A673 (cell line): ENCODE measurements at places on chromosomes 11 and 22. TPM values are rescaled to one million over a fixed set of nuclear protein-coding genes. Genes with fewer than 3 reads are reported as not detected.

GRCh38 chr11:68998390-68998911 lies 14.6 kb downstream of the MRGPRF start:
- H3K27ac ChIP-seq, result no peak overlapping the region
- no peak overlapping the region for H3K4me3 ChIP-seq
- DNase-seq, result peak; percentile 73
- H3K27me3 ChIP-seq, result no peaks in the 10 kb centered on the region
- peaks cover 10% of the 10 kb centered on the region for H3K4me1 ChIP-seq

DNA sequence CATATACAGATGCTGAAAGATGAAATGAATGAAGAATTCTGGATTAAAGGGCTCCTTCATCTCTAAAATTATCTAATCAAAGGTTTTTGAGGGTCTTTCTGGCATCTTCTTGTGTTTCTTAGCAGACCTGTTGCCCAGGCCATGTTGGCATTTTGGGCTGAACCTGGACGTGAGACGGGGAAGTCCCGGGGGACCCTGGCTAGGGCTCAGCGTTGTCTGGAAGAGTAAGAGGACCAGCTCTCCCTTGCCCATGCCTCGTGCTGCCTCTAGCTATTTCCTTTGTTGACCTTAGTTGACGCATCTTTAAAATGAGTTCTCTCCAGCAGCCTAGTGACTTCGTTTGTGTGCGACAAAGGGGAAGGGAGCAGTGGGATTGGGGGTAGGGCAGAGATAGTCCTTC lies 152.2 kb downstream of the ST3GAL4 start:
- H3K4me1 ChIP-seq, result no peaks in the 10 kb centered on the region
- no peaks in the 10 kb centered on the region for H3K36me3 ChIP-seq
- DNase-seq, result no peak
- no peak overlapping the region for H3K4me3 ChIP-seq

DNA sequence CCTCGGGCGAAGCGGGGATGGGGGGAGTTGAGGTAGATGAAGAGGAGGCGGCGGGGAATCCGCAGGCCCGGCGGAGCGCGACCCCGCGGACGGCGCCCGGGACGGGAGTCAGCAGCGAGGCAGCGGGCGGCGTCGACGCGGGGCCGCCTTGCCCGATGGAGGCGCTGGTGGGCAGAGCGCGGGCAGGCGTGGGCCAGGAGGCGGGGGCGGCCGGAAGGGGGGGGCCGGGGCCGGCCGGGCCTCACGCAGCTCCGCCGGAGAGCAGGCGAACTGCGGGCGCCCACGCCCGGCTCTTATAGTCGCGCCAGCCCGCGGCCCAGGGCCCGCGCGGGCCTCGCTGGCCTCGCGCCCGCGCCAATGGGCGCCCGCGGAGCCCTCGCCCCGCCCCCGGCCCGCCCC lies at the start of gene IGF2:
IGF2 (minus strand) TSS at position 267 of the 399 bp plus-strand sequence. CDS start 3,866 bp downstream, outside the sequence.
- H3K4me1 ChIP-seq, result no peaks in the 10 kb centered on the region
- no peak within 1 kb of the TSS for H3K4me3 ChIP-seq
- peaks cover 74% of the 10 kb centered on the region for H3K27me3 ChIP-seq

DNA sequence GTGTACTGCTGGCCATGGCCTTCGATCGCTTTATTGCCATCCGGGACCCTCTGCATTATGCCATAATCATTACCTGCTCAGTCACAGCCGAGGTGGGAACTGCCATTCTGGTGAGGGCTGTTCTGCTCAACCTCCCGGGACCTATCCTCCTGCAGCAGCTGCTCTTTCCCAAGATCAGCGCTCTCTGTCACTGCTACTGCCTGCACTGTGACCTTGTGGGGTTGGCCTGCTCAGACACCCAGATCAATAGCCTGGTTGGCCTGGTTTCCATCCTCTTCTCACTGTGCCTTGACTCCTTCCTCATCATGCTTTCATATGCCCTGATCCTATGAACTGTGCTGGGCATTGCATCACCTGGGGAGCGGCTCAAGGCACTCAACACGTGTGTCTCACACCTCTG lies 24.9 kb upstream of the TRIM21 start:
- no peak overlapping the region for H3K4me3 ChIP-seq
- no peak overlapping the region for H3K27ac ChIP-seq
- no peak for DNase-seq
- no peaks in the 10 kb centered on the region for H3K36me3 ChIP-seq
- H3K4me1 ChIP-seq, result no peaks in the 10 kb centered on the region

GRCh38 chr11:80084608-80085007 lies 643.8 kb upstream of the TENM4 start:
- no peaks in the 10 kb centered on the region for H3K36me3 ChIP-seq
- peaks cover 19% of the 10 kb centered on the region for H3K4me1 ChIP-seq
- DNase-seq, result no peak

DNA sequence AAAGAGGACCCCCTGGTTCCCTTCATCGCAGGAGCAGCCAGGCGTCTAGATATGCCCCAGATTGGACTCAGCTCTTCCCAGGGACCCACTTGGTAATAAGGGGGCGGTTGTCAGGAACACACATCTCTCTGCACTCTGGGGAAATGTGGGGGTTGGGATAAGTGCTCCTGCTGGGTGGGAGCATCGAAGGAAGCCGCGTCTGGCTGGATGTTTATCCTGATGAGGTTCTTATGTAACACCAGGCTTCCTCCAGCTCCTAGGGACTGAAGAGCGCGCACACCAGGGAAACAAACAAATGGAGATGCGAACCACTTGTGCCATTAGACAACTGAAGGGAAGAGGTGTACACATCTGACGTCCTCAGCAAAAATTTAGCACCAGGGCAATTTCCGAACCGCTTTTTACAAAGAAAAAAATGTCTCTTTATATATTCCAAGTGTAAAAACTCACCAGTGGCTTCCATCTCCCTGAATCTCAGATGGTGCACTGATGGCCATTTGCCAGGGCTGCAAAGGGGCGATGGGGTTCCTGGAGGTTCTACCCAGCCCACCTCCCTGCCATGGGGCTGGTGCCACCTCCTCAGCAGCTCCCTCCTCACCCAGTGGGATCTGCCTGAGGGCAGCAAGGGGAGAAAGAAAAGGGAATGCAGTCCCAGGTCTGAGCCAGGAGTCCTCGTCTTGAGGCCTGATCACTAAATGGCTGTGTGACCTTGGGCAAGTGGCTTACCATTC lies 89.4 kb downstream of the PKNOX2 start:
- no peak overlapping the region for H3K4me3 ChIP-seq
- no peak overlapping the region for H3K27ac ChIP-seq
- no peaks in the 10 kb centered on the region for H3K36me3 ChIP-seq
- no peaks in the 10 kb centered on the region for H3K4me1 ChIP-seq
- no peak for DNase-seq
- H3K27me3 ChIP-seq, result no peaks in the 10 kb centered on the region

DNA sequence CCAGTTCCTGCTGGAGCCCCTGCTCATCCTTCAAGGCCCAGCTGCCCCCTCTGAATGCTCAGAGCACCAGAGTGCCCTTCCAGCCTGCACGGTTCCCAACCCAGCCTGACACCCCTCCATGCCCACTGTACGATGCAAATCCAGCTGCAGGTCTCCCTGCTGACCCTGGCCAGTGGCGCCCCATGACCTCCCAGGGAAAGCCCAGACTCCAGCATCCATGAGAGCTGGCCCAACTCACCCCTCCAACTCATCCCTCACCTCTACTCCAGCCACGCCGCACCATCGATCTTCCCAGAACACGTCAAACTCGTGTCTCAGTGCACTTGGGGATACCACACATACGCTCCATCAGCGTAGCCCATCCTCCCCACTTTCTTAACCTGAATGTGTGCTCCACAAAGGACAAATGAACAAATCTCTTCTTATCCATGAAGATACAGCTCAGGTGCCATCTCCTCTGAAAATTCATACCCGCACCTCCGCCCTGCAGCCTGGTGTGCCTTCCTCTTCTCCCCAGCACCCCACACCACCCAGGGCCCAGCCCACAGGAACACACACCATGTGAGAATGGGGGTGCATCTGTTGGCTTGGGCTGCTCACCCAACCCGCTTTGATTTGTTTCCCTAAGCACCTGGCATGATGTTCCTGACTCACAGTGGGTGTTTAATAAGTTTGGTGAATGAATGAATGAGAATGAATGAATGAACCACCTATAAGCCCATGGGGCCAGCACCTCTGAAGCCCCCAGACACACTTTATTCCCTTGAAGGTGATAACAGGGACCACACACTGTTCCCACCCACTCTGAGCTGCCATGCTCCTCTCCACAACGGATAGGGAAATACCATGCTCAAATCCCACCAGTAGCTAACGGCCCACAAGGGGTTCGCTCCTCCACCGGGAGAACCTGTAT lies 6.2 kb downstream of the PLA2G6 start:
- H3K4me1 ChIP-seq, result peaks cover 14% of the 10 kb centered on the region
- no peak overlapping the region for H3K27ac ChIP-seq
- no peaks in the 10 kb centered on the region for H3K27me3 ChIP-seq
- no peaks in the 10 kb centered on the region for H3K36me3 ChIP-seq
- DNase-seq, result no peak

DNA sequence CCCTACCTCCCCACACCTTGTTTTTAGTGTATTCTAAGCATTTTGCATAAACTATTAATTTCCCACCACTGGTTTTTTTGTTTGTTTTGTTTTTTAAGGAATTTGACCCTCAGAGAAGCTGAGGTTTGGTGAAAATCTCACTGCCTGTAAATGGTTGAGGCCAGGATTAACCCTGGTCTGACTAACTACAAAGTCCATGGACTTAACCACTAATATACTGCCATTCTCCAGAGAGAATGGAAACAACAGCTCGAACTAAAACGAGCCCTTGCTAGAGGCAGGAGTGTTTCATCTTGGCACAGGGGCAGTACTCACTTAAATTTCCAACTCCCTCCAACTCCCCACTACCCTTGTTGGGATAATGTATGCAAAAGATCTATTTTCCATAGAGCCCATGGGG lies 3.0 kb downstream of the CTNND1 start:
- peak overlapping the region; percentile 43 for H3K27ac ChIP-seq
- H3K27me3 ChIP-seq, result no peaks in the 10 kb centered on the region
- peak overlapping the region; percentile 84 for H3K4me3 ChIP-seq
- H3K36me3 ChIP-seq, result no peaks in the 10 kb centered on the region

DNA sequence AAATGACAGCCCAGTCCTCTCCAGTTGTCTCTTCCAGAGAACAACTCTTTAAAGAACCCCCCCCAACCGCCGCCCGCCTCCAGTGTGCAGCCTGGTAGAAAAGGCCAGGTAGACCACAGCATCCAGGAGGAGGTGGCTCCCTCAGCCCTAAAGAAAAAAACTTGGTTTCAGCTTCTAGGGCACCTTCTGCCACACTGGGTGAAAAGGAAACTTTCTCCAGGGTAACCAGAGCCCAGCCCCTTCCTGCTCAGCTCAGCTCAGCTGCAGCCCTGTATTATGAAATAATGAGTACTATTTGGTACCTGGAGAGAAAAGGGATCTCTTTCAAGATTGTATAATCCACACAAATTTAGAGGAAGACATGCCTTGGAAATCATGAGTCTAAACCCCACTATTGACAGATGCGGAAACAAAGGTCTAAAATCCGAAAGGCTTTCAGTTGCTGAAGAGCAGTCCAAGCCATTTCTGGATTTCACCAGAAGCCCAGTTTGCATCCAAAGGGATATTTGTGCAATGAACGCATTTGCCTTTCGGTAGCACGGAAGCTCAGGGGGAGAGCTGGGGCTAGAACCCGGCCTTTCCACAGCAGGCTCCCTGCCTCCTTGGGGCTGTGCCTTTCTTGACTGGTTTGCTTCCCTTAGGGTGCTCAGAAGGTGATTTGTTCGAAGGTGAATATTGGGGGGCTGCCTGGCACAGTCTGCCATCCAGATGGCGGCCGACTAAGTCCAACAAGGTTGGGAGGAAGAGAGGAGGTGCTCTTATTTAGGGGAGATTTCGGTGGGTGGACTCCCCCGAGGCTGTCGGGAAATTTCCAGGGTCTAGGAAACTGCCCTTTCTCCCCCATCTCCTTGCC lies 3.3 kb downstream of the FXYD6 start:
- peaks cover 4% of the 10 kb centered on the region for H3K27me3 ChIP-seq
- H3K27ac ChIP-seq, result no peak overlapping the region
- peaks cover 11% of the 10 kb centered on the region for H3K4me1 ChIP-seq
- DNase-seq, result no peak
- no peaks in the 10 kb centered on the region for H3K36me3 ChIP-seq

GRCh38 chr22:49959782-49960158 lies 802 bp upstream of the PIM3 start:
- H3K27ac ChIP-seq, result peak overlapping the region; percentile 94
- H3K4me1 ChIP-seq, result peaks cover 27% of the 10 kb centered on the region

DNA sequence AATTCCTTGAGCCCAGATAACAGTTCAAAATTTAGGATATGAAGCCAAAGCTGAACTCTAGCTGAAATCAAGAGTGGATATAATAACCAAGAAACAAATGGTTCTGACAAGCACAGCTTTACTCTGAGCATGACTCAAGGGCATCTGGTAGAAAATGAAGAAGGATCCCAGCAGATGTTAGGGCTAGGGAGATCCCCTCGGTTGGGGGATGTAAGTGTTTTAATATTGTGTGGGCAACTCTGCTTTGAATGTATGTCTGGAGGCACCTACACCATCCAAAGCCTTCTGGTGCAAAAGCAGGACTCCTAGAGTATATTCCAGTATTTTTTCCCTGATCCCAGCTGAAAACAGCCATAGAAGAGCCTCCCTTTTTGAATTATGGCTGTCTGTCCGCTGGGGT lies 61.7 kb downstream of the FLI1 start:
- no peak overlapping the region for H3K4me3 ChIP-seq
- H3K27ac ChIP-seq, result no peak overlapping the region
- no peaks in the 10 kb centered on the region for H3K36me3 ChIP-seq
- H3K4me1 ChIP-seq, result no peaks in the 10 kb centered on the region
- no peak for DNase-seq

DNA sequence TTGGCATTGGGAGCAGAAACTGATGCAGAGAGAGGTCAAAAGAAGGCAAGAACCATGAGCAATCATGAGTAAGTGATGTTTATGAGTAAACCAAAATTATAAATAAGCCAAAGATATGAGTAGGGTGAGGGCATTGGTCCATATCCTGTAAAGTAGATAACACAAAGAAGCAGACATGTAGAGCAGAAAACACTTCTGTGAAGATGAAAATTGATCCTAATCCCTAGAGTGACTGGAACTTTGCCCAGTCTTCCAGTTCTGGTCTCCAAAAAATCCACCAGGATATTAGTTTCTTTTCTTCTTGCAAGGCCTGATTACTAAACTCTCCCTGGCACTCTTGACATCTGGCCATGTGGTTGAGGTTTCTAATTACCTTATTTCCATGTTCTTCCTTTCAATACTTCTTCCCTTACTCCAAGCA lies 13.7 kb upstream of the DRD2 start:
- no peaks in the 10 kb centered on the region for H3K4me1 ChIP-seq
- DNase-seq, result no peak
- no peak overlapping the region for H3K27ac ChIP-seq
- H3K36me3 ChIP-seq, result no peaks in the 10 kb centered on the region

Gene CARD18
- total RNA-seq, result not detected in 2 replicates

Gene SOX6
- total RNA-seq, result 27.5 and 32.1 TPM in 2 replicates

Gene RIMBP3C
- 1.8 and 1.9 TPM in 2 replicates for total RNA-seq

Gene CHRNA10
- 1.6 and 2.1 TPM in 2 replicates for total RNA-seq

Gene PLAAT2
- not detected in 2 replicates for total RNA-seq
